ENCODE measurements at places on chromosomes 5 and 9.

DNA sequence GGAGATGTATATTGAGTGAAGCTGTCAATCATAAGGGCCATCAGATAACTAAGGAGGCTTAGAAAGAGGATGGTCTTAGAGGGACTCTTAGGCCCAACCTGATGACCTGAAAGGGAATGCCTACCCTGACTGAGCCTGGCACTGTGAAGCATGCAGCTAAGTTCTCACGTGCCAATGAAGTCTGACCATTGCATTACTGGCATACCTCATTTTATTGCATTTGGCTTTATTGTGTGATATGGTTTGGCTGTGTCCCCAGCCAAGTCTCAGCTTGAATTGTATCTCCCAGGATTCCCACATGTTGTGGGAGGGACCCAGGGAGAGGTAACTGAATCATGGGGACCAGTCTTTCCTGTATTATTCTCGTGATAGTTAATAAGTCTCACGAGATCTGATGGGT lies 421.6 kb upstream of the SGCD start:
- no peak for DNase-seq

DNA sequence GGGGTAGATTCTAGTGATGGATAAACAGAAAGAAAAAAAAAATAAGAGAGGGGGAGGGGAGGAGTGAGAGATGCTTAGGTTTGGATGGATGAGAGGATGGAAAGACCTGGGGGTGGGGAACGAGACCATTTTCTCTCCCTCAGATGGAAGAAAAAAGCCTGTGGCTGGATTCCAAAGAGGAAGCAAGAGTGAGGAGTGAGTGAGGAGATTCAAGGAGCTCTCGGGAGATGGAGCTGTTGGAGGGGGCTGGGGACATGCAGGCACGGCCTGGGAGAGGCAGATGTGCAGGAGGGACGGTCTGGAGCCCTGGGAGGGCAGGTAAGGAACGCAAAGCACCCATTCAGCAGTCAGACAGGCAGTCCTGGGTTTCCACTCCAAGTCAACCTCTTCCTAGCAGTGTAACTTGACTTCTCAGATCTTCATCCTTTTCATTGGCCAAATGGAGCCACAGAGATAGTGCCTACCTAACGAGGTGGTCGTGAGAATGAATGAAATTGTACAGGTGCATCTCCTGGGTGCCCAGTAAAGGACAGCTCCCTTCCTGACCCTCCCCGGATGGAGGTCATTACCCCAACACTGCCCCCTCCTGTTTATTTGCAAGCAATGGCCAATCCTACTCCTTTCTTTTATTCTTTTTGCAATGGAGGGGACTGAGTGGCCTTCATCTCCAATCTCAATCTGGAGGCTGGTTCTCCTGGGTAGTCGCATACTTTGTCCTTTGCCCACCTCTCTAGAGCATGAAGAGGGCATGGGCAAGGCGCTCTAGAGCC lies 52.2 kb downstream of the PCDH1 start:
- DNase-seq = peak; percentile 74

DNA sequence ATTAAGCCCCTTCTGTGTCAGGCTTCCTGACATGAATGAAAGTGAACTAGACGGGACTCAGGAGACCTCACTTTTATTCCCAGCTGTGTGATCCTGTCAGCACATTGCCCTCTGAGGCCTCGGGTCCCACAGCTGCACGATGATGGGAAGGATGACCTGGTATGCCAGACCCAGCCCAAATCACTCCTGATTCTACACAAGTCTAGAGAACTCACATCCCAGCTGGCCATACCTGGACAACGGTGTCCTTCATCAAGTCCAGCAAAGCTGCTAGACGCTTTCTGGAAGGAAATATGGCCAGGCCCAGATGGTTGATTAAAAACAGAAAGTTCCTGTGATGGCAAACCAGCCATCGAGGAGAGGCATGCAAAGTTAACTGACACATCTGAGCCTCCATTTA lies 118.0 kb upstream of the FSTL4 start:
- no peak for DNase-seq

DNA sequence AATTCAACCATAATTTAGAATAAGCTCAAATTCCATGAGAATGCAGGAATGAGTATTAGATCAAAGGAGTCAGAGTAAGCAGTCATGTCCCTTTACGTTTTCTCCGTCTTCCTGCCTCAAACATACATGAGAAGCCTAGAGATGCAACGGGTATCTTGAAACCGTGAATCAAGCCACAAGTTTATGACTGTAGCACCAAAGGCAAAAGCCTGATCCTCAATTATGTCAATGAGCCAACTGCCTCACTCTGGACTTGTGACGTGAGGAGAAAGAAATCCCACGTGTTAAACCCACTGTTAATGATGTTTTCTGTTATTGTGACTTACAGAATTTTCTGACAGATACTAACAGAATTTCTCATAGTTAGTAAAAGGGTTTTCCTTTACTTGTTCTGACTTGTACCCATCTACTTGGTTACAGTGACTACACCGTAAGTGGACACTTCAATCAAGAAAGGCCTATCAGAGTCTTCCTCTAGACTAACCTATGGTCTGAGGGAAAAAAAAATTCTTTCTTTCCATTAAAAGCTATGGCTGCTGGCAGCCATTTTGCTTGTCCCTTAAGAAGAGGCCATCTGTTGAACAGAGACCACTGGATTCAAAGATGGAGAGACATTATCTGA lies 35.3 kb upstream of the HK3 start:
- no peak for DNase-seq

- no peak for DNase-seq
Measured at GRCh38 chr5:178547052-178547666, 43.0 kb downstream of the COL23A1 start.

- DNase-seq = no peak
Measured at GRCh38 chr5:14219800-14220512, 76.8 kb downstream of the TRIO start.

GRCh38 chr5:113053511-113053995 lies 77.0 kb downstream of the DCP2 start:
- no peak for DNase-seq

DNA sequence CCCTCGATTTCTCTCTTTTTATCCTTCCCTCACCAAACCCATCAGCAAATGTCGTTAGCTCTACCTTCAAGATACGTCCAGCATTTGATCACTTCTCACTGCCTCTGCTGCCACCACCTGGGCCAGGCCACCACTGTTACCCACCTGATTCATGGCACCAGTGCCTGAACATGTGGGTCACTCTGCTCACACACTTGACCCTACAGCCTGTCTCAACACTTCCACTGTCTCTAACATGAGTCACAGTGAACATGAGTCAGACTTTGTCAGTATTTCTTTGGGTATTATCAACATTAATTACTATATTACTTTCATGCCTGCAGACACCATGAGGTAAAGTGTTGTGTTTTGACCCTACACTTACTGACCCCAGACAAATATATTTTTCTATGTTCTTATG lies 19.6 kb downstream of the SLC24A2 start:
- DNase-seq = no peak

DNA sequence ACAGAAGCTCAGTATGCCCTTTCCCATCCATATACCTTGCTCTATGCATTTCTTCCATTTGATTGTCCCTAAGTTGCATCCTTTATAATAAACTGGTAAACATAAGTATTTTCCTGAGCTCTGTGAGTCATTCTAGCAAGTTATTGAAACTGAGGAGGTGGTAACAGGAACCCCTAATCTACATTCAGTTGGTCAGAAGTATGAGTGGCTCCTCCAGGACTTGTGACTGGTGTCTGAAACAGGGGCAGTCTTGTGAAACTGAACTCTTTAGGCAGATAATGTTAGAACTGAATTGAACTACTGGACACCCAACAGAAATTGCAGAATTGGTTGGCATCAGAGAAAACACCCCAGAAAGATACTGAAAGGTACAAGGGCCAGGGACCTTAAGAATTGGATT lies 133.1 kb upstream of the POU5F2 start:
- no peak for DNase-seq

DNA sequence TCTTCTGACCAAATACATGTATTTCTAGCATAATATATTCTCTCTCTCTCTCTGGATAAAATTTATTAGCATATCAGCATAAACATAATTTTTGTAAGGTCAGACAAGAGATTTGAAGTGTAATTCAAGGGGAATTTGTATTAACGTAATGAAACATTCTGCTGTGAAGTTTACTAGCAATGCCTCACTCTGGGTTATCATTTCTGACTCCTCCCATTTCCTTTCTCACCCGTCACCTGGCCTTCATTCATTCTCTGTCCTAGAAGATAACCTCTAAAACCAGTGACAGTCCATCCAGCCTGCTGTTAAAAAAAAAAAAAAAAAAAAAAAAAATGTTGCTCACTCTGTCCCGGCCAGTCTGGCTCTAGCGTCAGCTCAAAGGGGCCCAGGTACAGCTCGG lies 27.1 kb downstream of the GRAMD2B start:
- no peak for DNase-seq

GRCh38 chr5:137752905-137753690 lies 1.1 kb downstream of the HNRNPA0 start:
- DNase-seq = no peak

GRCh38 chr9:137299938-137300337 lies 2.1 kb downstream of the NRARP start:
- DNase-seq = peak; percentile 5

GRCh38 chr5:61327760-61328753 lies 4.0 kb upstream of the ZSWIM6 start:
- no peak for DNase-seq

DNA sequence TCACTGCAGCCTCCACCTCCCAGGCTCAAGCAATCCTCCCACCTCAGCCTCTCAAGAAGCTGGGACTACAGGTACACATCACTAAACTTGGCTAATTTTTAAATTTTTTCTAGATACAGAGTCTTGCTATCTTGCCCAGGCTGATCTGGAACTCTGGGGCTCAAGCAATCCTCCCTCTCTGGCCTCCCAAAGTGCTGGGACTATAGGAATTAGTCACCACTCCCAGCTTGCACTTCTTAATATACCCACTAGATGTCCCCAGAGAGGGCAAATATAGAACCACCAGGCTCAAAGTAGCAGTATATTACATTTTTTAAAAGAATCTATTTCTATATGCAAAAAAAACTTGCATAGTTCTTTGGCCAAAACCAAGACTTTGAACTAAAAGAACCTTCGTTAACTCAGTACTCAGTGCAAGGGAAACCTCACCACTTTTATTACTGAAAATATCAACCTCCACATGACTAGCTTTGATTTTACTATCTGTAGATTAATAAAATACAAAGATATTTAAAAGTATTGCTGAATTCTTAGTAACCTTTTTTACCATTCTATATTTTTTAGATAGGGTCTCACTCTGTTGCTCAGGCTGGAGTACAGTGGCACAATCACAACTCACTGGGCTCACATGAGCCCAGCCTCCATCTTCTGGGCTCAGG lies 25.8 kb upstream of the HSD17B3 start:
- peak; percentile 14 for DNase-seq

GRCh38 chr5:67029481-67029880 lies 167.1 kb downstream of the CD180 start:
- DNase-seq = no peak

GRCh38 chr5:16043349-16043965 lies 136.1 kb downstream of the MARCHF11 start:
- DNase-seq = no peak

DNA sequence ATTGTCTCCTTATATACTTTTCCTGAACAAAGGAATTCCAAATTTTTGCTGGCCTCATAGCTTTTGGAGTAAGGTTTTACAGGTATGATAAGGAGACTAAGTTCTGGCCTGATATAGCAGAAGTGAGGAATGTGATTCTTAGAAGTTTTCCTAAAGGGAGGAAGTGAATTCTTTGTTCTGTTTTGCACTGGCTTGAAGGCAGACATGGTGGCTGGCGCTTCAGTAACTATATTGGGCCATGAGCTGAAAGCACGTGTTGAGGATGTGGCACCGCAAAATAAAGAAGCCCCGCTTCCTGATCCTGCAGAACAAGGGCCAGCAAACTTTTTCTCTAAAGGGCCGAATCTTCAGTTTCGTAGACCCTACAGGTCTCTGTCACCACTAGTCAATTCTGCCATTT lies 224.2 kb downstream of the SNX18 start:
- DNase-seq = no peak

Data from NCI-H2227 treated with DMSO at 0.1 percent for 48 hours (cell line).